ENCODE measurements at places on chromosomes 7 and 10.

- DNase-seq = no peak
Observed at GRCh38 chr10:14798636-14799035, 23.9 kb upstream of the FAM107B start.

- no peak for DNase-seq
Observed at GRCh38 chr10:71790749-71791440, 17.6 kb upstream of the VSIR start.

DNA sequence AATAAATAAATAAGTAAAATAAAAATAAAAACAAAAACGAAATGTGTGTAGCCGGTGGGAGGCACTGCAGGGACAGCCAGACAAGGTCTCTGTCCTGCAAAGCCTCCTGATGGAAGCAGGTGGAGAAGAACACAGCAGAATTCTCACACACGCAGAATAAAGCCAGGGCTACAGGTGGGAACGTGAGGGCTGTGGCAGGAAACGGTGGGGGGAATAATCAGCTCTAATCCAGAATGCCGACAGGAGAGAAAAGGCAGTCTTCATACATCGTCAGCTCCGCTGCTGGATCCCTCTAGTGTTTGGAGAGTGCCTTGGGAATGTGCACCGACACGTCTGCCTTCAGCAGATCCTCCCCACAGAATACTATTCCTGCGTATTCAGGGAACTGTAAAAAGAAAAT lies 6.8 kb upstream of the SNX8 start:
- no peak for DNase-seq

DNA sequence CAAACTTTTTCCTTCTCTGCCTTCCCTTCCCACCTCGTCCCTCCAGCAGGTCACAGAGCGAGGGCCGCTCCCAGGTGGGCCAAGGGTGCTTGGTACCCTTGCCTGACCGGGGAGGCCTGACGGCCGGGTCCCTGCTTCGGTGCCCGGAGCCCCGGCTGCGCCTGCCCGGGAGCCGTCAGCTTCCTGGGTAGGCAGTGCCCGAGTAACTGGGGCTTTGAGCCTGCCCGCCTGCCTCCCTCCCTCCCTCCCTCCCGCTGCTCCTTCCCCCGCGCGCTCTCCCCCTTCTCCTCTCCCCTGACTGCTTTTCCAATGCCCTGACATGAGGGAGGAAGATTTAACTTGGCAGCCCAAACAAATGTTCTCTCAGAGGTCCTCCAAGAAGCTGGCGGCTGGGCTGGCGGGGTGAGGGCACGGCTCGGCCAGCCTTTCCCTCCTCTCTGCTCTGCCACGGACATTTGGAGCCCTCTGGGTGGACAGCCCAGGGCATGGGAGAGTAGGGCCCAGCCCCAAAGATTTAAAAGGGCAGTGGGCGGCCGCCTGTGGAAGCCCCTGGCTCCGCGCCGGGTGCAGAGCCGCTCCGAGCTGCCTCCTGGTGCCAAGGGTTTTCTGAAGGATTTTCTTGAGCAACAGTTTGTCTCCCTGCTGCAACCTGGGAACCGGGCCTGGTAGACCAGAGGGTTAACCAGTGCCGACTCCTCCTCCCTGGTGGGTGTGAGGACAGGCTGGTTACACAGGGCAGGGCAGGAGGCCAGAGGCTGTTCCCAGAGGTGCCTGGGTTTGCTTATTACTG lies 2.0 kb downstream of the ZMIZ1 start:
- peak; percentile 52 for DNase-seq

- DNase-seq = no peak
Observed at GRCh38 chr10:95287281-95287680, 3.5 kb downstream of the PDLIM1 start.

- no peak for DNase-seq
Observed at GRCh38 chr10:116311706-116312490, 12.3 kb upstream of the CCDC172 start.

DNA sequence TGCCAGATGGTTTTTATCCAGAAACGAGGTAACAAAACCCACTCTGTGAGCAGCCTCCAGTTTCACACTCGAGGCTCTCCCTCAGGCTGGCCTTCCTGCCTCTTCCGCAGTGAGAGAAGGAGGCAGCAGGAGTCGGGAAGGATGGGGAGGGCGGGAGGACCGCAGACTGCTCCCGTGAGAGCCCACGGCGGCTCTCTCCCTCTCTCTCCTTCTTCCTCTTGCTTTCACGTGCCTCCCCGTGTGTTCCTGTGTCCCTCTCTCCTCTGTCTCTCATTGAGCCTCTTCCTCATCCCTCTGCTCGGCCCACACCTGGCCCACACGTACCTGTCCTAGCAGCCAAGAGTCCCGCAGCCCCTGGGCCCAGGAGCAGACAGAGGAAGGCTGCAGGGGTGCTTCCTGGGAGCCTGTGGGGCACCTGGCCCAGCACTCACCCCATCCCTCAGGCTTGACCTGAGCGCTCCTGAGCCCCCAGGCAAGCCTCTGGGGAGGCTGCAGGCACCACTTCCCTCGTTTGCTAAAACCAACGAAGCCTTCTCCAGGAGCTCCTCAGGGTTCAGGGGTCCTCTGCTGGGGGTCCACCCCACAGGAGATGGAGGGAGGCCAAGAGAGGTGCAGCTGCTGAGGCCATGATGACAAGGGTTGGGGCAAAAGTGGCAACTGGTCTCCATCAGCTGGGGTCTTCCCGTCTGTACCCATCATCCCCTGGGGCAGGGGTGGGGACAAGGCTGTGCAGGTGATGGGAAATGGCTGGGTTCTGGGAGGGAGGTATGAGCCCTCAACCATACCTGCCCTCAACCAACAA lies 13.6 kb downstream of the SPOCK2 start:
- DNase-seq = no peak

- no peak for DNase-seq
Observed at GRCh38 chr10:116029826-116030225, 243.2 kb downstream of the GFRA1 start.

GRCh38 chr7:34247468-34247867 lies 342.1 kb downstream of the BMPER start:
- no peak for DNase-seq

GRCh38 chr10:85791818-85792532 lies 574.6 kb downstream of the GRID1 start:
- no peak for DNase-seq

DNA sequence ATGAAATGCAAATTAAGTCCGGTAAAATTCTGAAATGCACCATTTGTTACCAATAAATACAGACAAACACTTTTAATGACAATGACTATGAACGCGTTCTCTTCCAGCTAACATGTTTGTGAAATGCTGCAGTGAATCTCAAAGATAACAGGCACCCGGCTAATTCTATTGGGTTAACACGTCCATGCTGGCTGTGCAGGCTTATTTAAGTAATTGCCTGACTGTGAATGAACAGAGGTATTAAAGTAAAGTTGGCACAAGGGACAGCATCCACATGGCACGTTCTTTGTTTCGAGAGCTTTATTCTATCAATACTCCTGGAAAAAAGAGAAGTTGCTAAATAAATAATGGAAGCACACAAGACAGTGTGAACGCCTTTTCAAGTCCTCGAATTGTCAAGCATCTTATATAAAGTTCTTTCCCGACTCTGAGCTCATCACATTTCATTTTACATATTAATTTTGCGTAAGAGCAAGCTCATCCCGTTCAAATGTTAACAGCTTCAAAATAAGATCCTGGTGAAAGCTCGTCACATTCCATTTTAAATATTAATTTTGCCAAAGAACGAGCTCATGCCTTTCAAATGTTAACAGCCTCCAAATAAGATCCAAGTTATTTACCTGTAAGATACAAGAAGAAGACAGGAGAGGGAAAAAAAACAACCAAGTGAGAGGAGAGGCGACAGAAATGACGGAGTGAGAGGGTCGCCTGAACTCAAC lies 111.3 kb upstream of the RHEB start:
- no peak for DNase-seq

DNA sequence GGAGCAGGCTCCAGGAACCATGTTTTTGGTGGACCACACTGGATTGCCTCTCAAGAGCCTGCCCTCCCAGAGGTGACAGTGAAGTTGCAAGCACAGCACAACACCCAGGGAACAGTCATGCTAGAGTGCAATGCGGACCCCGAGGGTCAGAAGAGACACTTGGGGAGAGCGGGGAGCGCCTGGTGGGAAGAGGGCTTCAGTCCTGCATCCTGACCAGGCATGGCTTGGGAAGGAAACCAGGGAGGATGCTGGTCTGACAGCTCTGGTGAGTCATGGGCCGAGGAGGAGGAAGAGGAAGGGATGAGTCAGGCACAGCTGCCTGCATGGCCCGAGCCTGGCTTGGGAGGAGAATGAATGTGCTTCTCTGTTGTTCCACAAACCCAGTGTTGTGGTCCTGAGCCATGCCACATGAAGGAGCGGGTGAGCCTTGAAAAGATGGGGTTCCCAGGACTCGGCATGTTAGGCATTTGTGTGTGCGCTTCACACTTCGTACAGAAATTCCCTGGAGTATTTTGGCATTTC lies 29.5 kb upstream of the ANKRD2 start:
- peak; percentile 56 for DNase-seq

- peak; percentile 79 for DNase-seq
Observed at GRCh38 chr7:157339777-157340677, 3.2 kb downstream of the DNAJB6 start.

GRCh38 chr7:50723173-50723572 lies 59.5 kb downstream of the GRB10 start:
- no peak for DNase-seq

DNA sequence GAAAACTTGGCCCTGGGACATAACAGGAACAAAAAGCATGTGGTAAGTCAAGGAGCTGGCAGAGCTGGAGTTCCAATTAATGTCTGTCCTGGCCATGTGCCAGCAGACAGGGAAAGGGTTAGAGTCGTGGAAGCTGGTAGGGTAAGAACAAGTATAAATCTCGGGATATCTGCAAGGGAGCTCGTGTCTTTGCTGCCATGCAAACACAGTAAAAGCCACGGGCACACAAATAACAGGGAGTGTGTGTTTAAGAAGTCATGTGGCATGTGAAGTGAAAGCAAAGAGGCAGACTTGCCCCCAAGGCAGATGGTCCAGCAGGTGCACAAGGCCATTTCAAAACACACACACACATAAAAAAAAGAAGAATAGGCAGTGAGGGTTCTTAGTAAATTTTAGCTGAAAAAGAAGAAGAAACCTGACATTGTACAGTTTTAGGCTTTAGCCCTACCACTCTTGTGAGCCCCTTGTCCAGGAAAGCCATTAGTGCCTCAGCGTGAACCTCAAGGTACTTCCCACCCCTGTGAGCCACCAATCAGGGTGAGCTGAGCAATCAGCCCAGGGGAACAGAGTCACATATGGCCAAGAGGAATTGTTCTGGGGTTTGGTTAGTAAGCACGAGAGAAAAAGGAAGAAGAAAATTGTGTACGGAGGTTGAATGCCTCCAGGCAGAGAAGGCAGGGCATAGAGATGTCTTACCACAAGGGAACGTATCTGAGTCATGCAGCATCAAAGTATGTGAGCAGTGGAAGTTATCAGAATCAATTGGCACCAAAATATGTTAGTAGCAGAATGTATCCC lies 32.8 kb upstream of the ARHGAP12 start:
- peak; percentile 8 for DNase-seq

DNA sequence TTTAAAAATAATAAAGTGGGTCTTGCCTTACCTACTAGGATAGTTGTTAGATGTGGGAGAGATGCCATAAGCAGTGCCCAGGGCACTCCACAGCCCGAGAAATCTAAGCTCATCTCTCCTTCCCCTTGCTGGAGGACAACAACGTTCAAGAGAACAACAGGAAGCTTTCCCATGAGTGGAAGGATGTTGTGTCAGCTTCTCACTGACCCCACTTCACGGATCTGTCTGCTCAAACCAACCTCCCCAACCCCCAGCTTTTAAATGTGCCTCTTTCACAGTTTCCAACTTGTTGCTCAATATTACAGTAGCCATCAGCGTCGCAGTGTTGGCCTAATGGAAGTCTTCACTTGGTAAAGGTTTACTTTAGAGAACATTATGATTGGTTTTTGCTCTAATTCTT lies 72.1 kb downstream of the PTPRE start:
- DNase-seq = no peak

GRCh38 chr10:84581976-84582375 lies 253.6 kb downstream of the CCSER2 start:
- DNase-seq = no peak

- DNase-seq = no peak
Observed at GRCh38 chr7:33195264-33195663, 65.9 kb downstream of the BBS9 start.

DNA sequence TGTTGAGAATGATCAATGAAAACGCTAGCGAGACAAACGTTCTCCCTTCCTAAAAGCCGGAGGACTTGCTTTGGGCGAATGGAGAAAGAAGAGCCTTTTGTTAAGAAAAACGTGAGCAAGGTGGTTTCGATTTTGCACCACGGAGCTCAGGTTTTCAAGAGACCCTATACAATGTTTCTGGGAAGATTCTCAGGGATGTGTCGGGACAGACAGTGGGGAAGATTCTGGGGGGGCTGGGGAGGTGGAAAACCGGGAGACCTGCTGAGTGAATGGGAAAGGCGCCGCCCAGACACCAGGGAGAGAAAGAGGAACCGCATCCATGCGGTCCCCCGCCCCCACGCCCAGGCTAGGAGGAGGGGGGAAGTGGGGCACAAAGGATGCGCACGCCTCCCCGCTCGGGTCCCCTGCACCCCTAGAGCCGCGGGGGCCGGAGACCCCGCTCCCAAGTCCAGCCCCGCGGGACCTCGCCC lies 745 bp downstream of the YWHAG start:
- DNase-seq = peak; percentile 52

DNA sequence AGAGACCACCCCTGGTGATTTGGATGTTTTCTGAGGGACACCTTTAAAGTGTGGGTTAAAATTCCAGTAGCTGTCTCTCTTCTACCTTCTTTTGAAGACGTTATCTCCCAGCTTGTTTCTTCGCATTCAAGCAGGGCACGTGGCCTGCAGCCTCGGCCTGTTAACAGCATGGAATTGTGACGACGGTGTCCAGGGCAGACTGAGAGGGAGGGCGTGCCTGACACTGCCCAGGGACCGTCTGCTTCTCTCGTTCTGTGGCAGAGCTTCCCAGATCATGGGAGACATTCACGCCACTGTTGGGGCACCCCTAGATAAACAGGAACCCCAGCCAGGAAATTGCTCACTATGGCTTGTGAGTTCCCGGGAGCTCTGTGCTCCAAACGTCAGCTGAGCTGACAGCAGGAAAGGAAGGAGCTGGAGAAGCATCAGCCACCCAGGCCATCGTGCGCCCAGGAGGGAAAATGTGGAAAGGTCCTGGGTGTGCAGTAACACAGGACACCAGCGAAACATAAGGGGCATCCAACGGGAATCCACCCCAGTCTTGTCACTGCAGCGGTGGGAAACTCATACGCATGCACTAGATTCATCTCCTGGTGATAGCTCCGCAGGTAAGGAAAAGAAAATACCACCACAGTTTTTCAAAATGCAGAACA lies 41.1 kb upstream of the RBM33 start:
- DNase-seq = no peak
